ENCODE measurements at places on chromosomes 6 and 20. TPM values are rescaled to one million over a fixed set of nuclear protein-coding genes. Genes with fewer than 3 reads are reported as not detected.

Gene DEFB126
- total RNA-seq, result not detected

- H3K36me3 ChIP-seq, result no peaks in the 10 kb centered on the region
- no peaks in the 10 kb centered on the region for H3K27me3 ChIP-seq
- DNase-seq, result no peak
- no peak overlapping the region for H3K27ac ChIP-seq
These were observed 236.8 kb downstream of the LY86 start for GRCh38 chr6:6825193-6825784.

DNA sequence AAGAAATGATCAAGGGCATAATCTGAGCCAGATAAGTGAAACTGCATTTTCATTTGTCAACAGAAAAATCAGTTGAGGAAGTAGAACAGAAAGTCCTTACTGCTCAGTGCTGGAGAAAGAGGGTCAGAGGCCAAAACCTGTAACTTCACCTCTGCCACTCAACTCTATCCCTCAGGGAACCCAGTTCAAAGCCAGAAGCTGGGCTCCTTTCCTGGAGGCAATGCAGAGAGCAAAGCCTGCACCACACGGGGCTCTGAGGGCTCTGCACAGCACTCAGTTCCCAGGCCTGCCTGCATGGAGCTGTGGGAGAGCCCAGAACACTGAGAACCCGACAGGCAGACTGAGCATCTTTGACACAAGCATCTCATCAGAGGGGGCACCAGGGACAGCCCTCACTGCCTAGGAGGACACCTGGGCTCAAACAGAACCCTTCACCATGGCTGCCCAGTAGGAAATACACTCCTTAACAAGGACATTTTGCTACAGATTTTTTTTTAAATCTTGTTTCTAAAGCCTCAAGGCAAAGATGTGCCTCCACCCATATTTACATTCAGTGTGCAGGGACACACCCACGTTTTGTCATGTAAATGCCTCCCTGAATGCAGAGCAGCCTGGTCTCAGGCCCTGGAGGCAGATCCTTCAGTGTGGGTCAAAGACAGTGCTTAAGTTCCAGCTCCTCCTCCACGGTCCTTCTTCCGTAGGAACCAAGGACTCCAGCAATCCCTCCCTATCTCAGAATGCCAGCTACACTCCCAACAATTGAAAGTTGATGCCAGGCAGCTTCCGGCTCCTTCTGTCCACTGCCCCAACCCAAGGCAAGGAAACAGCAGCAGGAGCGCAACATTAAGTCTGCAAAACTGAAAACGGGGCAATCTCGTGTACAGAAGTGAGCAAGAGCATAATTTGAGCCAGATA, 6.6 kb downstream of the RNASET2 start:
- no peak overlapping the region for H3K4me3 ChIP-seq
- H3K27ac ChIP-seq, result no peak overlapping the region
- no peaks in the 10 kb centered on the region for H3K27me3 ChIP-seq
- H3K4me1 ChIP-seq, result no peaks in the 10 kb centered on the region

GRCh38 chr6:52515219-52515960, 61.5 kb downstream of the TRAM2 start:
- H3K4me3 ChIP-seq, result no peak overlapping the region
- DNase-seq, result no peak
- H3K36me3 ChIP-seq, result peaks cover 5% of the 10 kb centered on the region

Measured in liver (tissue), 10 donors.